ENCODE measurements at places on chromosomes 3 and 15. TPM values are rescaled to one million over a fixed set of nuclear protein-coding genes. Genes with fewer than 3 reads are reported as not detected.

PPP1R2 gene
- total RNA-seq: 81.8 TPM

SLC28A1 gene
- not detected for total RNA-seq

CILP gene
- total RNA-seq: not detected

GOLGA8T gene
- not detected for total RNA-seq

CLRN1 gene
- not detected for total RNA-seq

Measured in activated CD4-positive, alpha-beta memory T cell treated with anti-CD3 and anti-CD28 coated beads, Interleukin-2, amount 10 ng/mL, durations not matched to agents 7 days and 5 days (primary cell).